Chondrocyte (in vitro differentiated cells): ENCODE measurements at places on chromosomes 4 and X. TPM values are rescaled to one million over a fixed set of nuclear protein-coding genes. Genes with fewer than 3 reads are reported as not detected.

- DNase-seq: no peak
Observed at GRCh38 chrX:37599729-37600128, 28.3 kb downstream of the LANCL3 start.

DNA sequence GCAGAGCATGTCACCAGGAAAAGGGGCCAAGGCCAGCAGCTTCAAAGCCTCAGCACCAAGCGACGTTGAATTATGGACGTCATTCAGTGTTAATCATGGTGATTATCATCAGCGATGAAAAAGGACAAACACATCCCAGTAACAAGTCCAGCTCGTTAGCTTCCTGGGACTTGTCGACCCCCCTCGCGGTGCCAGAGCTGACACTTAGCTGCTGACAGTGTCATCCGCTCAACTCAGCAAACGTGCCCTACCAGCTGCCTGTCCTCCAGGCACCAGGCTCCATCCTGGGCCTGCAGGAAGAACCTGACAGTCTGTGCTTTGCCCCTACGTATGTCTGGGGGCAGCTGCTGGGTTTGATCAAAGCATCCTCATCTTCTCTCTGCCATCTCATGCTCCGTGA lies 137.0 kb upstream of the PSAPL1 start:
- no peak for DNase-seq

DNA sequence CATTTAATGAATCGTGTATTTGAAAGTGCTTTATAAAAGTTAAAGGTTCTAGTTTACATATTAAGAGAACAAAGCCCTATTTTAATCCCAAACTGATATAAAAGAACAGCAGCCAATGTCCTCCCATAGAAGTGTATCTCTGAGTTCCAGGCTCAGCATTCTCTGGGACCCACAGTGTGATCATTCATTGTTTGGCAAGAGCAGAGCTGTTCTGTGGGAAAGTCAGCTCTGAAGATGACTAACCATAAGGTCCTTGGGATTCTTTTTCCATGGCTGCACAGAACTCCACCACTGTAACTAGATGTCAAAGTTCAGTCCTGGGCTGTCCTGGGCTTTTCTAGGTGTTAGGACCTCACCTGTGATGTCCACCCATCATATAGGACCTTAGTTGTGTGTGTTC lies 157.0 kb upstream of the TLL1 start:
- DNase-seq: no peak

GRCh38 chr4:28772066-28772465 lies 1911.4 kb downstream of the STIM2 start:
- DNase-seq: no peak

DNA sequence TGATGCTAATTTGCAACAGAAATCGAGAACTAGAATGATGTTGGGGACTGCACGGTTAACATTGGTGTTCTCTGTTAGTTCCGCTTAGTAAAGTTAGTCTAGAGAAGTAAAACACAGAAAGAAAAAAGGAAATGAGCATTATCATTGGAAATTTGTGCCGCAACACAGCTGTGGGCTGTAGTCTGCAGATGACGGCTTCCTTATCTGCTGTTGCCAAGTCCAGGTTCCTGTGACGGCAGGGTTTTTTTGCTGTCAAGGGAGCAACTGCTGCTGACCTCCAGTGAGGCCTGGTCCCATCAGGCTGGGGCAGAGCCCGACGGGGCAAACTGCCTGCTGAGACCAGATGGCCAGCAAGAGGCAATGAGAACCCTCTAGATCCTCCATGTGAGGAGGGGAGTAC lies 38.9 kb upstream of the PHEX start:
- no peak for DNase-seq

- DNase-seq: no peak
Observed at GRCh38 chr4:132981611-132982010, 167.5 kb upstream of the PCDH10 start.

GRCh38 chr4:69718396-69719271 lies 41.8 kb downstream of the SULT1B1 start:
- DNase-seq: no peak

- no peak for DNase-seq
Observed at GRCh38 chr4:150950657-150951288, 64.3 kb downstream of the LRBA start.

- DNase-seq: no peak
Observed at GRCh38 chr4:144633215-144633614, 12.7 kb upstream of the HHIP start.

GRCh38 chrX:18873189-18873791 lies 110.6 kb downstream of the PHKA2 start:
- no peak for DNase-seq

DNA sequence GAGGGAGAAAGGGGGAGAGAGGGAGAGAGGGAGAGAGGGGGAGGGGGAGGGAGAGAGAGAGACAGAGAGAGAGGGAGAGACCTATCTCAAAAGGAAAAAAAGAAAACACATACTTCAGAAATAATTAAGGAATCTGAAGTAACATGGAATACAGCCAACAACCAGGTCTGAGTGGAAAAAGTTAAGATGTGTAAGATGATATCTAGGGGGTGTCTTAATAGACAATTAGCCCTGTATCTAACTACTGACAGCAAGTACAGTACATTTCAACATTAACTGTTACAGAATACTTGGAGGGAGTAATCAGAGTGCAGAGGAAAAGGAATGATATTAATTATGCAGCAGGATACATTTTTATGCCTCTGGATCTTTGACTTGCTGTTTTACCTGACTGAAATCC lies 22.4 kb downstream of the NUP54 start:
- no peak for DNase-seq

DNA sequence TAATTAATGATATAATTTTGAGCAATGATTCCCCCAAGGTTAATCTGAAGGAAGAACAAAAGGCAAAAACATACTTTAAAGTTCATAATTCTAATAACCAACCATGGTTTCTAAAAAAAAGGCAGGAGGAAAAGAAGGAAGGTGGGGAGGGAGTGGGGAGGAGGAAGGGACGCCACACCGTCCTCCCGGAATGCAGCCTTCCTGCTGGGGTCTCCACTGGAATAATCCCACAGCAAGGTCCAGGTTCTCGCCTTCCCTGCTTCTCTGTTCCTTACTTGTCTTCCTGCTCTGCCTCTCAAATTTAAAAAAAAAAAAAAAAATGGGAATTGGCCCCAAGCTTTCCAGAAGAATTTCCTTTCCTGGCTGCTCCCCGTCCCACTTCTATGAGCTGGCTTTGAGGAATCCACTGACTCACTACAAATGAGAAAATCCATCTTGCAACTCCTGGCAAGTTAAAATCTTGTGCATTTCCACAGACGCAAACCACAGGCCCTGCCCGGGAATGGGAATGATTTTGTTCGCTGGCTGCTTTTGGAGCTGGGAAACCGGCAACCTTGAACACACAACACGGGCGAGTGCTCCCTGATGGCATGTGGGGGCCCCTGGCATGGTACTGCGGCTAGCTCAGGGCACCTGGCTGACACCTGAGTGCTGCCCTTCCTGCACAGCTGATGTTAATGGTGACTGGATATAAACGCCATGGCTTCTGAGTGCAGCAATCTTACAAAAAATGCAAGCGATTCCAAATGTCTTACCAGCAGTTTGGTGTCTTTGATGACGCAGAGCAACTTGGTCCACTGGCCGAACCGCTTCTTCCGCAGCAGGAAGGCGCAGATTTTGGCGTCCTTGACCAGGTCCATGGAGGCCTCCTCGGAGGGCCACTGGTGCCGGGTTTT lies 97.0 kb downstream of the AFAP1 start:
- DNase-seq: no peak

- DNase-seq: no peak
Observed at GRCh38 chrX:87634361-87634760, 116.8 kb downstream of the KLHL4 start.

DNA sequence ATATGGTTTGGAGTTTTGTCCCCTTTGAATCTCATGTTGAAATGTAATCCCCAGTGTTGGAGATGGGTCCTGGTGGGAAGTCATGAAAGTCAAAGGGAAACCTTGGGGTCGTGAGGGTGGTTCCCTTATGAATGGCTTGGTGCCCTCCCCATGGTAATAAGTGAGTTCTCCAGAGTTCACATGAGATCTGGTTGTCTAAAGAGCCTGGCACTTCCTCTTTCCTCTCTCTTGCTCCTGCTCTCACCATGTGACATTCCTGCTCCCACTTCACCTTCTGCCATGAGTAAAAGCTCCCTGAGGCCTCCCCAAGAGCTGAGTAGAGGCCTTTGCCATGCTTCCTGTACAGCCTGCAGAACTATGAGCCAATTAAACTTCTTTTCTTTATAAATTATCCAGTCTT lies 5.5 kb upstream of the IL15 start:
- no peak for DNase-seq

DNA sequence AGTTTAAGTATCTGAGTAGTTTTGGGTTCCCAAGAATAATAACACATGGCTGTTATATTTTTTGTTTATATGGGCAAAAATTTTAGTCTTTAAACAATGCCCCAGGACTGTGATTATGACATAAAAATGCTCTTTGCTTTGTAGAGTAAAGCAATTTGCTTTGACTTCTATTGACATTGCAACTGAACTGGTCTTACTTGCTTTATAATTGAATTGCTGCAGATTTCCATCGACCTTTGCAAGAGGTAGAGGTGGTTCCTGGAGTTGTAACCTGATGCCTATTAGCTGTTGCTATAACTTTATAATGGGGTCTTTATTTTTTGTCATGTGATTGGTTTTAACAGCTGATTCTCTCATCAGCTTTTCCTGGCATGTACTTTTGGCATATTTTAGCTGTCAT lies 302.9 kb downstream of the ARHGAP10 start:
- DNase-seq: no peak

GRCh38 chr4:185997296-185997695 lies 71.7 kb upstream of the TLR3 start:
- DNase-seq: no peak

DNA sequence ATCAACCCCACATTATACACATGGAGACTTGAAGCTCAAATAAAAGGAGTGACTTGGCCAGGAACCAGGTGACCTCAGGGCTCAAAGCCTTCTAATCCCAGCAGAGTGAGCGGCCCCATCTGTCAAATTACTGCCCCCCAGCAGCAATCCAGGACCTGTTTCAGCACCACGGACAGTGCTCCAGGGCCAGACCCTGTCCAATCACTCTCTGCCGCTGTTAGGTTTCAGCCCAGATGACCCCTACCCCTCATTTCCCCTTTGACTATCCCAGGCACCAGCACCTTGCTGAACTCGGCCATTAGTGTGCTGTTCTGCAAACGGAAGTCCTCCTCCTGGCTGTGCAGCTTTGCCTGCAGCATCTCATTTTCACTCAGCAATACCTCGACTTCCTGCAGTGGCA lies 5.1 kb downstream of the GRIPAP1 start:
- peak; percentile 33 for DNase-seq

DNA sequence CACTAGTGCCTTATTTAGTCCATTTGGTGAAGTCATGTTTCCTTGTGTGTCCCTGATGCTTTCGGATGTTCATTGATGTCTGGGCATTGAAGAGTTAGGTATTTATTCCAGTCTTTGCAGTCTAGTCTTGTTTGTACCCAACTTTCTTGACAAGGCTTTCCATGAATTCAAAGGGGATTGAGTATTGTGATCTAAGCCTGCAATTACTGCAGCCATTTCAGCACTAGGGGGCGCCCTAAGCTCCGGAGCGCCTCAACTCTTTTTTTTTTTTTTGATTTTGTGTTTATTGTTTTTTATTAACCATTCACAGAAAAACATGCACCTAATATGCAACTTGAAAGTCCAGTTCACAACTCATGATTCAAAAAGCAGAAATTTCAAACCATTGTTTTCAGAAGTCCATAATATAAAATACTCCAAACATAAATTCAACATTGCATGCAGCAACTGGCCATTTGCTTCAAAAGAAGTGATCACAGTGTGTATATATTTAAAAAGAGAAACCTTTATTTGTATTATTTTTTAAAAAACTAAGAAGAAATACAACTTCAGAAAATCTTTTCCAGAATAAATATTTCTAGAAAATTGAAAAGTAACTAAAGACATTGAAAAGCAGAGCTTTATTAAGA lies 59.2 kb downstream of the PTPN13 start:
- DNase-seq: no peak

GRCh38 chr4:75735525-75735924 lies 11.1 kb downstream of the USO1 start:
- DNase-seq: no peak

GRCh38 chrX:6184900-6185515 lies 43.7 kb downstream of the NLGN4X start:
- no peak for DNase-seq

- no peak for DNase-seq
Observed at GRCh38 chr4:7263166-7263565, 70.8 kb downstream of the SORCS2 start.

DNA sequence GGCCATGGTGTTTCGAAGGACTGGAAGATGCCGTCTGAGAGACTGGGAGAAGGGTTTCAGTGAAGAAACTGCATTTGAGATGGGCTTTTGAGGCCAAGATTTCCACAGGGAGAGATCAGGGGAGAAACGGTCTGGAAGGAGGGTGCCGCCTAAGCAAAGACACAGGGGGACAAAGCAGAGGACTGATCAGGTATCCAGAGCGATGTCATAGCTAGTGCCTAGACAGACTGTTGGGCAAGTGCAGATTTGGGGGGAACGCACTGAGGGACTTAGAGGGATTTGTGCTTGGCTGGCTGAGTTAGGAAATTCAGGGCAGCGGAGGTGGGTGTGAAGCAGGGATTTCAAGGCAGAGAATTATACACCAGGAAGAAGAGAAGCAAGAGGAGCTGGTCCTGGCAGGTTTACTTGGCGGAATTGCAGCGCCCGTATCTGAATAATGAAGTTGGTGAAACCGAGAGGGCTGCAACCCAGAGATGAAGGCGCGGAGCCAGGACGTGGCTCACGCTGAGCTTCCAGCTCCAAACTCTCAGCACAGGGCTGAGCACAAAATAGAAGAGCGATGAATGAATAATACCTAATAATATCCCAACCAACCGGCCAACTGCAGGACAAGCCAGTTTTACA lies 106.9 kb downstream of the MAML3 start:
- no peak for DNase-seq

- no peak for DNase-seq
Observed at GRCh38 chrX:135572436-135572835, 52.0 kb downstream of the INTS6L start.

Gene KIF4A
- total RNA-seq: 4.5 to 5.9 TPM (median 5.3 TPM) in 3 replicates

Gene GAGE12H
- total RNA-seq: not detected in 3 replicates

Gene ZNF732
- 0.37 to 1.1 TPM (median 0.46 TPM) in 3 replicates for total RNA-seq

Gene FAM184B
- total RNA-seq: 0.02 TPM in 1 of 3 replicates, not detected in the others

Gene OPRPN
- total RNA-seq: not detected in 3 replicates

Gene FAM9C
- not detected in 3 replicates for total RNA-seq

Gene ANXA10
- total RNA-seq: not detected in 3 replicates

Gene G3BP2
- 153 to 161 TPM (median 157 TPM) in 3 replicates for total RNA-seq

Gene USP51
- 1.0 to 2.0 TPM (median 1.1 TPM) in 3 replicates for total RNA-seq

Gene RELL1
- total RNA-seq: 18.2 to 24.8 TPM (median 22.8 TPM) in 3 replicates

Gene SHROOM4
- 5.5 to 7.5 TPM (median 6.4 TPM) in 3 replicates for total RNA-seq

Gene ZNF157
- total RNA-seq: 0.15 to 0.22 TPM in 2 of 3 replicates, not detected in the other

Gene HSPA4L
- 3.7 to 5.7 TPM (median 4.0 TPM) in 3 replicates for total RNA-seq

Gene RGN
- total RNA-seq: 0.33 TPM in 1 of 3 replicates, not detected in the others

Gene DCAF12L2
- 0.19 TPM in 1 of 3 replicates, not detected in the others for total RNA-seq

Gene PAGE2
- total RNA-seq: not detected in 3 replicates
